Activated CD4-positive, alpha-beta T cell treated with anti-CD3 and anti-CD28 coated beads for 1 hour (primary cell): ENCODE measurements at places on chromosomes 16 and 17.

- DNase-seq = no peak
Observed at GRCh38 chr16:85750827-85751697, at the start of gene C16orf74. TSS of gene C16orf74 (minus strand) at chr16:85751096. CDS start at chr16:85735217, 15,879 bp downstream.

DNA sequence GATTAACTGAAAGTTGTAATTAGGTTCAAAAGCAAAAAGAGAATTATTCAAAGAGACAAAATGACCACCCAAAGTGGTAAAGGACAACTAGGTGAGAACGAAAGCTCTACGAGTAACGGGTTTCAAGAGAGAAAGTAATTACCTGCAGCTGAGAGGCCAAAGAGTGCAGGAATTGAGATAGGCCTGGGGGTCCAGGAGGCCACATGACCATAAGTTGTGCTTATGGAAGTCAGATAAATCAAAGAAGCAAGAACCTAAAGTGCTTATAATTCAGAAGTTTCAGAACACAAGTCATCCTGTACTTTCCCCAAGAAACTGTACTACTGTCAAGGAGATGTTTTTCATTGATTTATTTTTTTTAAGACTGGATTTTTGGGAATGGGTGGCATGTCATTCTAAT, 91.1 kb downstream of the TANGO6 start:
- no peak for DNase-seq

DNA sequence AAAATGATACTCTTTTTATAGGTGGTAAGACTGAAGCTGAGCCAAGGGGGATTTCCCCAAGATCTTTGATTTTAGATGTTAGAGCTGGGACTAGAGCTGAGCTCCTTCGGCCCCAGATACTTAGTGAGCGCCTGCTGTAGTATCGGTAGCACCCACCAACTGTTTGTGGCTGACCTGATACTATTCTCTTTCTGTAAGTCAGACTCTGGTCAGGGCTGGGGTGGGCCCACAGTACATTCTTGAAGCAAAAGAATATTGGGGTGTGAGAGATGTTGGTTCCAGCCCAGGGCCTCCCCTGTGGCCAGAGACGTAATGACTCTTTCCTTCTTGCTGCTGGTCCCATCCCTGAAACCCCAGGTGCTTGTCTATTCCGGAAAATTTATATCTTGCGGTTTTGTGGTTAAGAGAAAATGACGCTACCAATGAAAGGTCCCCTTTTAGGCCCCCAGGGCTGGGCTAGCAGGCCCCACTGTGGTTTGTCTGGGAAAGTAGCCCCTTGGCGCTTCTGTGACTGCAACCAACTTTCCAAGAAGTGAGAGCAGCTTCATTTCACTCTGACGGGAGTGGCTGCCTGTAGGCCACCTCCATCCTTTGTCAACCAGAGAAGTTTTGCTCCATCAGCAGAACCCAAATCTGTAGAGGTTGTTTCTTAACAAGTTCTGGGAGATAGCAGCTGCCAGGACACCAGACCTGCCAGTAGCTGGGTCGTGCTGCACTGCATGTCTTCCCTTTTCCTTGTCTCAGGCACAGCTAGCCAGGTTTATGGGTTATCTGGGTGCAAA, 86.4 kb upstream of the LGALS9 start:
- DNase-seq = no peak

- no peak for DNase-seq
Observed at GRCh38 chr17:79779084-79779529, 1.2 kb downstream of the CBX2 start.

- DNase-seq = no peak
Observed at GRCh38 chr16:26175944-26176343, 484.2 kb downstream of the HS3ST4 start.

GRCh38 chr16:24652803-24653202, 76.6 kb upstream of the TNRC6A start:
- DNase-seq = no peak

- no peak for DNase-seq
Observed at GRCh38 chr17:4599505-4600281, 15.4 kb downstream of the SMTNL2 start.

DNA sequence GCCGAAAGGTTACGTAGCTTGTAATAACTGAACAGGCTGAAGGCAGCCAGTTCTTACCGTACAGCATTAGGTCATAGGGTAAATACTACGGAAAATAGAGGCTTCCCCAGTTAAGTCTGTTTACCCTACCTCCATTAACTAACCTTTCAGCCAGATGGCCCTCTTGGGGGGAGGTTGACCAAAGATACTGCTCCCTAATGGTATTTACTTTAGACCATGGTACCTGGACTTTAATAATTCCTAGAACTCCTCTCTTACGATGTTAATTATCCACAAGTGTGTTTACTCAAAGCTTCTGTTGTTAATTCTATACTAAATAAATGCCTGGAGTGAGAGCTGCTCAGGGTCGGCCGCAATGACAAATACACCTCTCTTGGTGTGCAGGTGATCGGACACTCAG, 9.8 kb upstream of the ADAT1 start:
- DNase-seq = no peak

GRCh38 chr16:31467151-31467773, 4.7 kb upstream of the TGFB1I1 start:
- no peak for DNase-seq

DNA sequence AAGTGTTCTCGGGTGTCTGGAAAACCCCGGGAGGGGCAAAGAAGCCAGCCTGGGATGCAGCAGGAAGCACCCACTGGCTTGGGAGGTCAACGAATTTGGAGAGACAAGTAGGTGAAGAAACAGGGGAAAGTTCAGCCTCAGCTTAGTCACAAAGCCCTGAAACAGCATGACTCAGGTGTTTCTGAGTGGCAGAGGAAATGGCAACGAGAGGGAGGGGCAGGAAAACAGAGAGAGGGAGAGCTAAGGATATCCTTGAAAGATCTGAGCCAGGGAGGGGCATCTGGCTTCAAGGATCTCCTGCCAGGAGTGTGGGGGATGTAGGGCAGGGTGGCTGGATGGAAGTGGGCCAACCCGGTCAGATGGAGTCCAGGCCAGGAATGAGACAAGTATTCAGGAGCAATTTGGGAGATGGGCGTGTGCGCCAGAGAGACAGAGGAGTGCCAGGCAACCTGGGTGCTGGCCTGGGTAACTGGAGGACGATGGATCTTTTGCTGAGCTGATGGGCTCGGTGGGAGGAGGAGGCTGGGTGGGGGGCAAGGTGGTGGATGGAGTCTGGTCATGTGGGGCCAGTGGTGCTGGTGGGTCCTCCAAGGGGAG, 27.2 kb downstream of the ABCC3 start:
- no peak for DNase-seq

DNA sequence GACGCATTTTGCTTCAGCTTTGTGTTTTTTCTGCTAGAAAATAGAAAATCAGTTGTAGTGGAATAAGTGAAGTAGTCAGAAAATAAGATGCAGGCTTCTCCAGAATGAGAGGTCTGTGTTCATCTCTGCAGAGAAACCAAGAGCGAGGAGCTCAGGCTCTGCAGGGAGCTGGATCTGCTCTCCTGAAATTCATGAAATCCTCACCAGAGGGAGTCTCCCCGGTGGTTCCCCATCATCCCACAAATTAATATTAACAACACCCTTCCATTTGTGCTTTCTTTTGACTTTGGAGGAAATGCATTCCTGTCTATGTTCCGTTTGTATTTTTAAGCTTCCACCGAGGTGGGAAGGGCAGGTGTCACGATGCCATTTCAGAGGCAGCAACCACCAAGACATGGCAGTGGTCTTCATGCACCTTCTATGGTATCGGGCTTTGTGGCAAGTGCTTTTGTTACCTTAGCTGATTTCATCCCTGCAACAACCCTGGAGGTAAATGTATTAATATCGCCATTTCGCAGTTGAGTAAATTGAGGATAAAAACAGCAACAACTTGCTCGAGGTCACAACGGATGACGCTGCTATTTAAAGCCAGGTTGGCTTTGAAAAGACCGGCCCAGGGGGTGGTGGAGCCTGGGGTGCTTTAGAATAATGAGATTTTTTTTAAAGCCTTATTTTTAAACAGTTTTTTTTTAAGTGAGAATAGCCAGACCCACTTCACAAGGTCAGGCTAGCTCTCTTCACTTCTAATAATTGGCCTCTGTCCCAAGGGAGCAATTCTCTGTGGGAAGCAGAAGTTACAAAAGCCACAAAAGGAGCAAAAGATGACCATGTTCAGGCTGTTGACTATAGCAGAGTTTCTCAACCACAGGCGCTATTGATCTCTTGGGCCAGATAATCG, 367.6 kb upstream of the ERCC4 start:
- no peak for DNase-seq

DNA sequence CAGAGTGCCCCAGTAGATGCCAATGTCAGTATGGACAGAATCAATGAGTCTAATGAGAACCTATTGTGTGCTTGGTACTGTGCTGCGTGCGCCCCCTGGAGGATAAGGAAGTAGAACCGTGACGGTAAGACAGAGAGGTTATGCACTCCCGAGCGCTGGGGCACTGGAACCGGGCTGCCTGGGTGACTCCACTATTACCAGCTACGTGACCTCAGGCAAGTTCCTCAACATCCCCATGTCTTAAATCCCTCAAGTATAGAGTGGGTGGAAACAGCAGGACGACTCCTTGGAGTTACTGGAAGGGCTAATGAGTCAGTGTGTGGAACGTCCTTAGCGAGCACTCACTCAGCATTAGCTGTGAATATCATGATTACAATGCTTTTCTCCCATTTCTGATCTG, 16.2 kb downstream of the CHST4 start:
- DNase-seq = peak; percentile 21

DNA sequence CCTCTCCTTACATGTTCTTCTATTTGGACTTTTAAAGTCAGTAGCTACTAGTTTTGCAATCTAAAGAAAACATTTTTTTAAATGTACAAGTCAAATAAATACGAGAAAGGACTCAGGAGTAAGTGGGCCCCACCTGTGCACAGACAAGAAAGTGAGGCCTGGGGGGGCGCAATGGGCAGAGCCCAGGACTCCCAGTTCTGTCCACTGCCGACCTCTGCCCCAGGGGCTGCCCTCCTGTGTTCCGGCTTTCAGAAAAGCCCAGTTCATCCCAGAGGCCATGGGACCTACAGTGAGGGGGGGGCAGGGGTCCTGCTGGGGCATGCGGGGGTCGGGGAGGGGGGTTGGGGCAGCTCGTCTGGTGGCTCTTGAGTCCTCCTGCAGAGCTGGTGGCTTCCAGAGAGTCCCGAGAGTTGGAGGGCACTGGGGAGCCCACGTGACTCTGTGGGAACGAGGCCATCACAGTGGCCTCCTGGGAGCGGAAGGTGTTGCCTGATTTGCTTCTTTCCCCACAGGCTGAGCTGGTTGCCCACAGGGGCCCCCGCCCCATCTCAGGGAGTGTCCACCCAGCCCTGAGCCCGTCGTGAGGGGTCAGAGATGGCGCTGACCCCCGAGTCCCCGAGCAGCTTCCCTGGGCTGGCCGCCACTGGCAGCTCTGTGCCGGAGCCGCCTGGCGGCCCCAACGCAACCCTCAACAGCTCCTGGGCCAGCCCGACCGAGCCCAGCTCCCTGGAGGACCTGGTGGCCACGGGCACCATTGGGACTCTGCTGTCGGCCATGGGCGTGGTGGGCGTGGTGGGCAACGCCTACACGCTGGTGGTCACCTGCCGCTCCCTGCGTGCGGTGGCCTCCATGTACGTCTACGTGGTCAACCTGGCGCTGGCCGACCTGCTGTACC, 2.4 kb downstream of the UTS2R start:
- no peak for DNase-seq

GRCh38 chr17:62644487-62645173, 17.2 kb downstream of the MRC2 start:
- no peak for DNase-seq

DNA sequence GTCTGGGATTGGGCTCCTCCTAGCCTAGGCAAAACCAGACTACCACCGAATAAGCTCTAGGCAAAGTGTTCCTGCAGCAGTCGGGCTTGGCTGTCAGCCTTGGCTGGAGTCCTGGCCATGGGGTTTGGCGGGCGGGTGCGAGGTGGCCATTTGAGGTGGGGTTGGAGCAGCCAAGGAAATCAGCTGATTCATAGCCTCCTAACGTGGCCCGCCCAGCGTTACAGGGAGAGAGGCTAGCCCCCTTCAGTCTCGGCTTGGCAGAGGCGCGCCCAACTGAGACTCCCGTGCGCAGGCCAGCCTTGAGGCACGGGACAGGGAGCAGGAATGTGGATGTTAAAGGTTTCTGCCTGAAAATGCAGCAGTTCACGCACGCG, 1.9 kb downstream of the PMP22 start:
- no peak for DNase-seq

DNA sequence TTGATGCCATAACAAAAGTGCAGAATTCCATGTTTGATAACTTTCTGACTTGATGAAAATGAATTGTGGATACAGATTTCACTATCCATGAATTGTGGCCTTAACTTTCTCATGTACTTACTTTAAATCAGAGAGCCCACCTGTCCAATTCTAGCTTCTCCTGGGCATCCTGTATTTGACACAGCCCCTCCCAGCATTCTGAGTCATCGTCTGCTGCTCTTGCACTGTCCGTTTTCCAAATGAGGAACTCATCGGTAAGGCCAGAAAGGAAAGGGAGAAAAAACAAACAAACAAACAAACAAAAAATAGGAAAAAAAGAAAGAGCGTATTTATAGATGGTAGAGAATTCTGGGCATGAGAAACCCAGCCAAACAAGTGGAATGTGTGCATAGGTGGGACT, 361.6 kb downstream of the WWOX start:
- DNase-seq = no peak

GRCh38 chr17:1606352-1606985, 22.2 kb downstream of the SLC43A2 start:
- DNase-seq = no peak

DNA sequence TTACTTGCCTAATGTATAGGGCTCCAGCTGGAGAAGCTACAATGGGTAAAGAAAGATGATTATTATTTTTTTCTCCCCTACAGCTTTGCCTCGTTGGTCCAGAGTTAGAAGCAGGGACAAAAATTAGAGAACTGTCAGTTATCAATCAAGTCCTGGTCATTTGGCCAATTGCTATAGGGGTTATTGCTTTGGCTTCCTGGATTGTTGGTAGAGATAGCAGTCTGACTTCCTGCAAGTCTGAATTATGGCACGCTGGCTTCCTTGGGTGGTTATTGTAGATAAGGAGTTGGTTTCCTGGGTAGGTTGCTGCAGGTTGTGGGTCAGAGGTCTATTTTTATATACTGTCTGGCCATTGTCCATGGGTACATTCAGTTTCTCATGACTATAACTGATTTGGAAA, 84.7 kb upstream of the ELAC2 start:
- DNase-seq = no peak

- no peak for DNase-seq
Observed at GRCh38 chr17:78129351-78130089, 965 bp upstream of the TMC6 start.

GRCh38 chr17:50172130-50172529, 6.3 kb downstream of the SGCA start:
- no peak for DNase-seq

DNA sequence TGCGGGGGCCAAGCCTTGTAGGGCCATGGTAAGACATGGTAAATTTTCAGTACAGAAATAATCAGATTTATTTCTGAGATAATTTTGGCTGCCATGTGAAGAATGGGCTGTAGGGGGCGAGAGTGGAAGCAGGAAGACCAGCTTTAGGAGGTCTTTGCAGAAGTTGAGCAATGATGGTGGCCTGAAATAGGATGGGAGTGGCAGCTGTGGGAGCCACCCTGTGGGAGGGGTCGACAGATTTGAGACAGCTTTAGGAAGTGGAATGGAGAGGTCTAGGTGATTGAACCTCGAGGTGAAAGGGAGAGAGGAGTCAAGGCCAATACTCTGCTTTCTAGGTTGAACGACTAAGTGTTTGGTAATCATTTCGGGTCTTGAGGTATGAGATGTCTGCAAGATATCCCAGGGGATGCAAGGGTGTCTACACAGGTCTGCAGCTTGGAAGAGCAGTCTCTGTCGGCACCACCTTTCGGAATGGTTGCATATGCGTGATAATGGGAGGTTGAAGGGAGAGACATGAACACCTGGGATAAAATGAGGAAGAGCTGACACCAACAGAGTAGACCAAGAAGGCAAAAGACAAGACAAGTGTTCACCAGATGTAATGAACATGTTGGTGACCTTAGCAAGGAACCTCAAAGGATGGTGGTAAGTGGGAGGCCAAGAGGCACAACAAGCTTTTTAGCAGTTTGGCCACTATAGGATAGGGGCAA, 4.2 kb upstream of the ATXN7L3 start:
- DNase-seq = no peak
